ENCODE measurements at places on chromosomes 12 and 14. TPM values are rescaled to one million over a fixed set of nuclear protein-coding genes. Genes with fewer than 3 reads are reported as not detected.

DNA sequence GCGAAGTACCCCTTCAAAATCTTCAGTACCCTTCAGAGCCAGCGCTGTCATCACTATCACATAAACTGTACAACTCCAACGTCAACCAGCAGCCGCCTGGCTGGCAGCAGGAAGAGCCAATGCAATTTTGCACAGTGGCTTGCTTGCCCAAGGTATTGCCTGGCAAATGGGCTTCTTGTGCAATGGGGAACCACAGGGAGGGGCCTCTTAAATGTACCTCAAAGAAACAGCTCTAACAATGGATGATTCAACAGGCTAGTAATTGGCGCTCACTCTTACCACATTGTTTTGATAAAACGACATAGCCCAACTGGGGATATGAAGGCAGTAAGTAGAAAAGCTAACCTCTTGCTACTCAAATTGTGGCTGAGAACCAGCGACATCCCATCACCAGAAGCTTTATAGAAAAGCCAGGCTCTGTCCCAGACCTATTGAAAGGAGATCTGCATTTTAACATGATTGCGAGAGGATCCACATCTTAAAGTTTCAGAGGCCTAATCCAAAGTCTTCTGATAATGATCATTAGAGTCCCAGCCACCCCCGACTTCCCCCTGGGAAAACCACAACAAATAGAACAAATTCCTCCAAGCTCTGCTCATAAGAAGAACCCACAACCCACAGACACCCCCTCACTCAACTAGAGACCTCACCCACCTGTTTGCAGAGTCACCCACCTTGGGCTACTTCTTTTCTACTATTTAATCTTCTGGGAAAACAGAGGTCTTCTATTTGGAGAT, 125.3 kb upstream of the HIF1A start:
- DNase-seq, result peak; percentile 99

Gene TGM1
- total RNA-seq, result 2.5 TPM

GRCh38 chr14:74875941-74876913, at the start of gene PROX2:
Gene PROX2, minus strand, starts transcription at chr14:74876145. Its CDS starts 12,311 bp downstream, at chr14:74863834.
- DNase-seq, result no peak

DNA sequence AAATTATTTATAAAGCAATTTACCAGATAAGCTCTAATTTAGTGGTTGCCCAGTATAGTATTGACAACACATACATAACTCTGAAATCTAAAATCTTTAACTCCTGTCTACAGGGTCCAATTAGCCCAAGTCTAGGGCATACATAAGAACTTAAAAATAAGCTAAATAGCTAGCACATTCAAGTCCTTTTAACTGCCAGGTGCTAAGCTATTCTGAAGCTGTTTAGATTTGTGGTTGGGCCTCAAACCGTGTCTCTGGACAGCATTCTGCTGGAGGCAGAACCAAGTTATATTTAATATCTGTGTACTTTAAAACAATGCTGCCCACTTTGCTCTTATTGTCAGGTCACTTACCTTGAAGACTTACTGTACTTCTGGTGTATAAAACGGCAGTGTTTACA, 19.0 kb downstream of the RPS6KA5 start:
- no peak for DNase-seq

GRCh38 chr12:105409279-105409678, 78.8 kb downstream of the C12orf75 start:
- DNase-seq, result no peak
